ENCODE measurements at places on chromosomes 3 and 15.

DNA sequence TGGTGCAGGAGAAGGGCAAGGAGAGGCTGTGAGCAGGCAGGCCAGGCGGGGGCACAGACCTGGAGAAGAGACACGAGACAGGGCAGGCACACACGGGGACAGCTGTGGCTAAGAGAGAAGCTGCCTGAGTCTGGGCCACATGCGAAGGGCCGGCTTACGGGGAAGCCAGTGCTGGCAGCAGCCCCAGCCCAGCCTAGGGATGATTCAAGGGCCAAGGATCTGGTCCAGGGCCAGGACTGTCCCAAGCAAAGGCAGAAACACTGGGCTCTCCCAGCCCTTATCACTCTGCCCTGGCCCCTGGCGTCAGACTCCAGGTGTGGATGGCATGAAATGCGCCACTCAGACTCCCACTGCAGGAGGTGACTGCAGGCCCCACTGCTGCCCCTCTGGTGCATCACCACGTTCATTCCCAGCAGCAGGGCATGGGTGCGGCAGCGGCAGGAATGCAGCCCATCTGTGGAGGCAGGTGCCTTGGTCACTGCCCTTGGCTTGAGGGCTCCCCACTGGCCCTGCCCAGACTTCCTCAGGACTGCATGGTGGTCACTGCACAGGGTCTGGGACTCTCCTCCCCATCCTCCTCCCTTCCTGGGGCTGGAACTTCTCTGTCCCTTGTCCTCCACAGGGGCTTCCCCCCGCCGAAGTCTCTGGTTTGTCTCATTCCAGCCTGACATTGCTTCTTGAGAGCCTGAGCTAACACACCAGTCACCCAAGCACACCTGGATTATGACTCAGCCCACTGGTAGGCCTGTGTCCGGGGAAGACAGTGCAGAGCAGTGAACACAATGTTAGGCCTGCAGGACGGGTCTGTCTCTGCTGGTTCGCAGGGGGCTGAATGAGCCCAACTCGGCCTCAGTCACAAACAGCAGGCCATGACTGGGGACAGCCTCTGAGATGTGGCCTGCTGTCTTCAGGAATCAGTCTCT is 69.3 kb downstream of the TBC1D2B start:
- DNase-seq: no peak

- DNase-seq: no peak
Observed at GRCh38 chr3:176431991-176432390, 765.3 kb downstream of the TBL1XR1 start.

DNA sequence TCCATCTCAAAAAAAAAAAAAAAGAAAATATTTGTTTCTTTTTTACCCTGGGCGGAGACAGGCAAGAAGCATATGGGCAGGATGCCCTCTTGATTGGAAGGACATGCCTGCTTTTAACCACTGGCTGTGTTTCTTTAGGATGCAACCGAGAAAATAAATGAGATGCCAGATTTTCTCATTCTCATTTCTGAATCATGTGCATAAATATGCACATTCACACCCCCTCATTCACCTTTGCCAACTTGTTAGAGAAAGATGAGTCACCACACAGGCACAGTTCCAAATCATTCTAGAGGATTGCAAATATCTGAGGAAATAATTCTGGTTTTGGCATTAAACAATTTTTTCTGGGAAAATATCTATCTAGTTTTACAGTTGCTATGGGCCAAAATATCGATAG is 3.3 kb downstream of the LIPH start:
- peak; percentile 27 for DNase-seq

- no peak for DNase-seq
Observed at GRCh38 chr15:66641485-66642315, 60.3 kb upstream of the SMAD6 start.

GRCh38 chr15:73190189-73190601 is 137.9 kb downstream of the NEO1 start:
- DNase-seq: no peak

- no peak for DNase-seq
Observed at GRCh38 chr3:192906940-192907339, 10.7 kb downstream of the MB21D2 start.

DNA sequence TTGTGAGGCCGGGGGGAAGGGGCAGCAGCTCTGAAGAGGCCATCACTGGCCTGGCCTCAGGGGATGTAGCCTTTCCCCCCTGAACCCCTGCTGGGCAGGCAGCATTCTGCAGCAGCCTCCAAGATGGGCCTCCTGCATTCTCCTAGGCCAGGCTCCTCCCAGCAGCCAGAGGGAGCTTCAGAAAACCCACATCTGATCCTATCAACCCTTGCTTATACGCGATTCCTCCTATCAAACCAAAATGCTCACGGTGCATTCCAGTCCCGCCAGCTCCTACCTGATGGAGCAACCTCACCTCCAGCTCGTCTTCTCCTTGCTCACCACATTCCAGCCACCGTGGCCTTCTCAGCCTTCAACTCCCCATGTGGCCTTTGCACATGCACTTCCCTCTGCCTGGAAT is 85.7 kb downstream of the MEGF11 start:
- DNase-seq: no peak
